AG09319 (cell line): ENCODE measurements at places on chromosomes 1 and 21.
A peak's percentile ranks its signal among the peaks of the same experiment; 100 is the strongest.

DNA sequence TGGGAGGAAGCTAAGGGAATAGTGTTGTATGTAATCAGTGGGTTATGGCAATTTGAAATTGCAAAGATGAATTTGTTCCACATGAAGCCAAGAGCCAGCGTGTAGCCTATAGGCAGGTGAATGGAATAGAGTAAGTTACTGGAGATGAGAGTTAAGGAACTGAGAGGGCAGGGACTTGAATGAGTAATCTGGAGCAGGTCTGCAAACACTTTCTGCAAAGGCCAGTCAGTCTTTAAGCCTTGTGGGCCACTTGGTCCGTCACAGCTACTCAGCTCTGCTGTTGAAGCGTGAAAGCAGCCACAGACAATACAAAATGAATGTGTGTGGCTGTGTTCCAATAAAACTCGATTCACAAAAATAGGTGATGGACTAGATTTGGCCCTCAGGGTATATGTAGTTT lies 29.2 kb downstream of the SZT2 start:
- DNase-seq = no peak

DNA sequence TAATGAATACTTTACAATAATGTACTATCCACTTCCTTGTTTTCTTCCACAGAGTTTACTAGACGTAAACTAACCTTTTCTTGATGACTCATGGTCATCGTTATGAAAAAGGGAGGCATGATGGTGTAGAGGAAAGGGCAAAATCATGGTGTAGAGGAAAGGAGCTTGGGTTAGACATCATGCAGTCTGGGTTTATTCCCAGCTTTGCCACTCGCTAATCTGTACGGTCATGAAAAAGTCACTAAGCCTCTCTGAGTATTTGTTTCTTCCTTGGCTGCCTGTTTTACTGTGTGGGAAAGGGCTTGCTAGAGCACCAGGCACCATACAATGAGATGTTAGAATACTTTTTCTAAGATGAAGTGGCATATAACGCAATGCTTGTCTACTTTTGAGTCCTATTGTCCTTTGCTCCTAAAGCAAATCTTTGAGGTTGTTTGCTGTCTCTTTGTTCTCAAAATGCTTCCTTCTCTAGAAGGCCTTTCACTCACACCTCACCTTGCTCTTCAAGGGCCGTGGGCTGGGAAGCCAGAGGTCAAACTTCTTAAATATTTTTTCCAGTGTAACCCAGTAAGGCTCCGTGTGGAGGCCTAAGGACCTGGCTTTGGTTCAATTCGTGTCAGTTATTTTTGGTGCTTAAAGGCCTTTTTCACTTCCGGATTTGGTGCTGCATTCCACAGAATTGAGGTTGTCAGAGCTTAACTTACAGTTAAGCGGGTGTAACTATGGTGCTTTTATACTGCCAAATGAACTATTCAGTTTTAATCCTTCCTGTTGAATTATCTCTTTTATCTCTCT lies 9.9 kb upstream of the ETV3 start:
- no peak for DNase-seq

GRCh38 chr21:28345934-28346333 lies 646.7 kb downstream of the LTN1 start:
- DNase-seq = no peak

- no peak for DNase-seq
Observed at GRCh38 chr1:1958071-1958541, 39.0 kb upstream of the TMEM52 start.

DNA sequence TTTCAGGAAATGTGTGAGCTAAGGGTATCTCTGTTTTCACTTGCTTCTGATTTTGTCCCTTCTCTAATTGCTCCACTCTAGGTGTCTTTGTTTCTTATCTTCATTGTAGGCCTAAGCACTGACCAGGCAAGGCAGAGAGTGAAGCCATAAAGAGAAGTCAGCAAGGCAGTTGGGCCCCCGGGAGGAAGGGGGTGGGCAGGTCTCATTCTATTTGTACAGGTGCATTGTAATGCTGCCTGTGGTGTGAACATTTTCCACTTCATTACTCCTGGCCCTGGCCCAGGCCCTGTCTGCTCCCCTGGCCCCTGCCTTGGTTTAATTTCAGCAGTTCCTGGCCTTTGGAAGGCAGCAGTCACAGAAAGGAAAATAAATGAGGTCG lies 86.4 kb upstream of the JUN start:
- no peak for DNase-seq

GRCh38 chr1:203100516-203100869 lies 14.7 kb upstream of the MYOG start:
- no peak for DNase-seq

GRCh38 chr21:29481641-29482040 lies 182.9 kb downstream of the BACH1 start:
- DNase-seq = no peak

DNA sequence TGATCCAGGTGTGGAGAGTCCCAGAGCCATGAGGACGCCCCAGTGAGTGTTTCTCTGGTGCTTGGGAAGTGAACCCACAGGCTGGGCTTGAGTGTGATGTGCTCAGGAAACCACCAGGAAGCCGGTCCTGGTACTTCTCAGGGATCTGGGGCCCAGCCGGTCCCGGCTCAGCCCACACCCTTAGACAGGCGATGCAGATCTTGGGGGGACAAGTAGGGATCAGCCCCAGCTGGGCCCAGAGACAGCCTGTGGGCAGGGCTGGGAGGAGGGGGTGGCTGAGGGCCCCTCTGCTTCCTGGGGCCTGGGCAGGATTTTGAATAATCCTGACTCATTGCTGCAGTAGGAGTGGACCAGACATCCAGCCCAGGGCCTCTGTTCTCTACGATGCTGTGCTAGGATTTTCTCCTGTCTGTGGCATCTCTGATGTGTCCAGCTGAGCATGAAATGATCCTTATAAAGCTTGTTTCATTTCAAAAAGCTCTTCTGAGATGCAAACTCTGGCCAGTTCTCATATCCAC lies 698.0 kb downstream of the PTPRU start:
- no peak for DNase-seq

GRCh38 chr1:189616893-189617292 lies 860.8 kb downstream of the BRINP3 start:
- DNase-seq = no peak

DNA sequence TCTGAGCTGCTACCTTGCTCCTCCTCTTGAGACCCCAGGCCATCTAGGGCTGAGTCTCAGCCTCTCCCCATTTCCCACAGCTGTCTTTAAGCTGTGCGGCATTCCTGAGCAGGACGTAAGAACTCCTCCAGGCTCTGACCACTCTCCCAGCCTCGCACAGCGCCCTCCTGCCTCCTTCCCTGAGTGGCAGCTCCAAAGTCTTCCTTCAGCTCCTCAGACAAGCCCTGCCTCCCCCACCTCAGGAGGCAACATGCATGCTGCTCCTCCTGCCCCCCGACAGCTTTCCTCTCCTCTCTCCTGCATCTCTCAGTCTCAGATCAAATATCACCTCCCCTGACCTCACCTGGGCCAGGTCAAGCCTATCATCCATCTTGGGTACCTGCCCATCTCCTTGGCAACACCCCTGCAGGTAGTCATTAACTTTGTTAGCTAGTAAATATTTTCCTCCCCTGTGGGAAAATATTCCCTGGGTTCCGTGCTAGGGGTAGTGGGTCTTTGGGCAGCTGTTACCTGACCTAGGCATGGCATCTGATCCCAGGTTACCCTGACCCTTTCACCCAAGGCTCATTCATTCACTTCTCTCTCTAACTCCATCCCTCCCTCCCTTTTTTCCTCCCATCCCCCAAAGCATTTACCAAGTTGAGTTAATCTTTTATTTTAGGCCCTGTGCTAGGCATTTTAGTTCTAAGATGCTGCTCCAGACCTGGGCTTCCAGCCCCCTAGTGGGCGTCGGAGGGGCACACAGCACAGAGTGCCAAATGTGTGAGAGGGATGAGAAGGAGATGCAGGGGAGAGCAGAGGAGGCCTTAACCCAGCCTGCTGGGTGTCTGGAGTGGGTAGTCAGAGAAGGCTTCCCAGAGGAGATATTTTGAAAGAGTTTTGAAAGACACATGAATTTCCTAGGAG lies 419.9 kb downstream of the PTPRU start:
- no peak for DNase-seq

DNA sequence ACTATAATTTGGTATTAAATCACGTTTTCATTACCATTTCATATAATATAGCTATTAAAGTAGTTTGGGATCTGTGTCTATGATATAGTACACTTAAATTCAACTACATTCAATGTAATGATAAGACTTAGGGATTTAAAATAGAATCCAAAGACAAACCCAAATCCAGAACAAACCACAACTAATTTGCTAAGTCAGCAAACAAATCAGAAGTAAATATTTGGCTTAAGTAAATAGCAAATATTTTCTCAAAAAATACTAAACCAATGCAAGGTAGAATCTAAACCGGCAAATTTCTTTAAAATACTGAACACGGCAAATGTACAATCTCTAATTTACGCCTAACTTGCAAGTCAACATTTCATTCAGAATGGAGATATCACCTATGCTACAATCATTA lies 16.8 kb downstream of the YY1AP1 start:
- no peak for DNase-seq

DNA sequence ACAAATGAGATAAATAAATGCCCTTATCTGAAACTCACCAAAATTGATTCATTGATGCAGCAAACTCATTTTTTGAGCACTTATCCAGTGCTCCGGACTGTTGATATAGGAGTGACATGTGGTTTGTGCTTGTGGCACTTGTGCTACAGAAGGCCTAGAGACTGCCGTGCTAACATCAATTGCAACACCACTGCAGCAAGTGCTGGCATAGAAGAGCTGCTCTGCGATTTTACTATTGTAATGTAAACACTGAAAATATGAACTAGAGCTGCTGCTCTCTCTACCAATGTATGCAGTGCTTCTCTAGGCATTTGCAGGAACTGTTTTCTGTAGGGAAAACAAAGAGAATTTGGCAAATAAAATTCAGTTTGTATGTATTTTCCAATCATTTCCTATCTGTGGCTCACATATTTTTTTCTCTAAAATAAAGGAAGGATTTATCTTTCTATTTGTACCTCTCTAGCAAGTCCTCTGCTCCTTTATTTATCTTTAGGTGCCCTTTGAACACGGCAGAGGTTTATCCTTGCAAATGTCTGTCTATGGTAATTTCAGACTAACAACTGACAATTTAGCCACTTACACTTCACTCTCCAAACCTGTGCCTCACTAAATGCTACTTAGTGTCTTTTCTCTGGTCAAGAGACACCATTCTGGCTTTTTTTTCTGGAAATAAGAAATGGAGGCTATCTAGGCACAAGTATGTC lies 409.5 kb upstream of the ADGRL2 start:
- DNase-seq = no peak

- DNase-seq = peak; percentile 40
Observed at GRCh38 chr1:241834733-241835377, 13.1 kb upstream of the EXO1 start.

DNA sequence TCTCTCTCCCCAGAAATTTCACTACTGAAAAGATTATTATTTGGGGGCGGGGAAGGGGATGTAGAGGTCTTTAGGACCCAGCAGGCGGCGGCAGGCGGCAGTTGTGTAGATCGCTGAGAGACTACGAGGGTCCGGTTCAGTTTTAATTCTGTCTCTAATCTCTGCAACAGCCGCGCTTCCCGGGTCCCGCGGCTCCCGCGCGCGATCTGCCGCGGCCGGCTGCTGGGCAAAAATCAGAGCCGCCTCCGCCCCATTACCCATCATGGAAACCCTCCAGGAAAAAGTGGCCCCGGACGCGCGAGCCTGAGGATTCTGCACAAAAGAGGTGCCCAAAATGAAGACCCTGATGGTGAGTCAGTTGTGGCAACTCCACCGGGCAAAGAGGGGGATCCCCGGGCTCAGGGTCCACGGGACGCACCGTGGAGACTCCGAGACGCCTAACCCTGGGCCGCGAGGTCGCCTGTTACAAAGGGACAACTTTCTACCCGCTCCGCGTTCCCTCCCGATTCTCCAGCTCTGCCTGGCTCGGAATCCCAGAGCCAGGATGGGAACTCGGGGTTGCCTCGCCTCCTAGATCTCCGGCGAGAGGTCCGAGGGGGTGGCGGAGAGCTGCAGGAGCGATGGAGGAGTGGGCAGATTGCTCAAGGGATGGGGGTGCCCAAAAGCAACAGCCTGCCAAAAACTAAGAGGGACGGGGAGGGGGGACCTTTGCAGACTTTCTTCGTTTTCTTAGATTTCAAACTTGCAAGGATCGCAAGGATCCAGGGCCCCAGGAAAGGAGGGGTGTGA lies at the start of gene ST6GALNAC5:
TSS of gene ST6GALNAC5 (plus strand) at position 139 of the 789 bp plus-strand sequence.
- DNase-seq = no peak

- DNase-seq = no peak
Observed at GRCh38 chr1:40664167-40664537, 1.3 kb downstream of the RIMS3 start.

- no peak for DNase-seq
Observed at GRCh38 chr21:30615199-30615598, 1.0 kb upstream of the KRTAP20-1 start.

- DNase-seq = no peak
Observed at GRCh38 chr1:13792419-13792818, 92.4 kb downstream of the PRDM2 start.

DNA sequence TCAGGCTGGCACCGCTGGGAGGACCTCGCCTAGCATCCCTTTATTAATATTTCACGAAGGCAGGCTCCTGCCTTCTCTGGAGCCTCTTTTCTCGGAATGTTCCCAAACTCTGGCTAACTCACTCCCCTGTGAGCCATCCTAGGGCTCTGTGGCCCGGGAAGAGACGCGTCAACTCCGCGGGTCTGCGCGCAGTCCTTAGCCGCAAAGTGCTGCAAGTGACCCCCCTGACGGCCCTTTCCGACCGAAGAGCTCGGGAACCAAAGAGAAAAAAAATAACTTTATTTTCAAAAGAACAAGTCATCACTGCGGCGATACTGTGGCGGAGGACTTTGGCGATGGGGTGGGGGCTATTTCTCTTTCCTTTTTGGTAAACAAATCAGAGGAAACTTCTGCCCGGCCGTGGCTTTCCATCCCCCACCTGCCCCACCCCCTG lies 14.6 kb downstream of the NR5A2 start:
- DNase-seq = no peak

DNA sequence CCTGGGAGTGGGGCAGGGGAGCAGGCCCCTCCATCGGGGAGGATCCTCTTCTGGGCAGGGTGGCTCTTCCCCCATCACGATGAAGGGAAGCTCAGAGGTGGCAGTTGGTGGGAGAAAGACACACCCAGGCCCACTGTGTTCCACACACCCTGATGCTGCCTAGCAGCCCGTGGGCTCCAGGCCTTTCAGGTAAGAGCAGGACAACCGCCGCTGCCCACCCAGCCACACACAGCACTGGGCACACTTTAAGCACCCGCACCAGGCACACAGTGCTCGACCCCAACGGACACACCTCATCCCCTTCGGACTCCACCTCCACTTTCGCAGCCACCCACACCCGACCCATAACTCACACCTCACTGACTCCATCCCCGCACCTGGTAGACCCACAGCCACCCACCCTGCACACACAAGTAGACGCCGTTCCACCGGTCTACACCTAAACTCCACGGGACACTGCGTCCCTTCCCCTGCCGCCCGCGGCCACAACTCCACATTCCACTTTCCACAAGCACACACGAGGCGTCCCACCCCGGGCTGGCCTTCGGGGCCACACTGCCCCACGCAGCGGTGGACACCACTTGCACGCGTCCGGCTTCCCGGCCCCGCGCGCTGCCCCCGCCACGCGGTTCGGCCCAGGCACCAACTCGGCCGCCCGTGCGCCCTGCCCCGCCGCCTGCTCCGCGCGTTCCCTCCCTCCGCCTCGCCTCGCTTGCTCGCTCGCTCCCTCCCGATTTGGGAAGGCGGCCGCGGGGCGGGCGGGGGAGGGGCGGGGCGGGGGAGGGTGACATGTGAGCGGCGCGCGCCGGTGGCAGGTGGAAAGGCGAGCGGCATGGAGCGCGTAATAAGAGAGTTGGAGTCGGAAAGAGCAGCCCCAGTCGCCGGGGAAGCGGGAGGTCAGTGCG lies at the start of gene KCNQ4:
TSS of gene KCNQ4 (plus strand) at position 787 of the 905 bp plus-strand sequence. CDS start 307 bp downstream, outside the sequence.
- DNase-seq = no peak
